ENCODE measurements at places on chromosomes 2 and 18. TPM values are rescaled to one million over a fixed set of nuclear protein-coding genes. Genes with fewer than 3 reads are reported as not detected.

- DNase-seq, result no peak
Observed at GRCh38 chr2:221590861-221591365, 18.8 kb upstream of the EPHA4 start.

DNA sequence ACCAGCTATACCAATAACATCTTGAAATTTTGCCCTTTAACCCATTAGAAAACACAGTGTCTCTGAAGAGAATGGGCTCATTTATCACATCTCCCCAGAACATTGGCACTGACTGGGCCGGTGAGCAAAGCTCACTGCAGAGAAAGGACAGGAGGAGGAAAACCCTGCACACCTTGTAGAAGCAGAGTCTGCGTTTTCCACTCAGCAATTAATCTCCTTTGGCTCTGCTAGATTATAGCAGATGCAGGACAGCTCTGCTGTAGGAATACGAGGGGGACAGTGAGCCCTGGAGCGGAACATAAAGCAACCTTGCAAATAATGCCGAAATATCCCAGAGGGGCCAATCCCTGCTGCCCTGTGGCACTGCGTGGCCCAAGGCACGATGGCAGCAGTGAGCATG lies 113.9 kb downstream of the TSN start:
- no peak for DNase-seq

GRCh38 chr18:2589345-2590068 lies 18.1 kb downstream of the NDC80 start:
- DNase-seq, result no peak

Gene BCL11A
- 8.5 TPM for total RNA-seq

Gene KIF1A
- 0.08 TPM for total RNA-seq

Gene SLC16A14
- total RNA-seq, result 0.79 TPM

DNA sequence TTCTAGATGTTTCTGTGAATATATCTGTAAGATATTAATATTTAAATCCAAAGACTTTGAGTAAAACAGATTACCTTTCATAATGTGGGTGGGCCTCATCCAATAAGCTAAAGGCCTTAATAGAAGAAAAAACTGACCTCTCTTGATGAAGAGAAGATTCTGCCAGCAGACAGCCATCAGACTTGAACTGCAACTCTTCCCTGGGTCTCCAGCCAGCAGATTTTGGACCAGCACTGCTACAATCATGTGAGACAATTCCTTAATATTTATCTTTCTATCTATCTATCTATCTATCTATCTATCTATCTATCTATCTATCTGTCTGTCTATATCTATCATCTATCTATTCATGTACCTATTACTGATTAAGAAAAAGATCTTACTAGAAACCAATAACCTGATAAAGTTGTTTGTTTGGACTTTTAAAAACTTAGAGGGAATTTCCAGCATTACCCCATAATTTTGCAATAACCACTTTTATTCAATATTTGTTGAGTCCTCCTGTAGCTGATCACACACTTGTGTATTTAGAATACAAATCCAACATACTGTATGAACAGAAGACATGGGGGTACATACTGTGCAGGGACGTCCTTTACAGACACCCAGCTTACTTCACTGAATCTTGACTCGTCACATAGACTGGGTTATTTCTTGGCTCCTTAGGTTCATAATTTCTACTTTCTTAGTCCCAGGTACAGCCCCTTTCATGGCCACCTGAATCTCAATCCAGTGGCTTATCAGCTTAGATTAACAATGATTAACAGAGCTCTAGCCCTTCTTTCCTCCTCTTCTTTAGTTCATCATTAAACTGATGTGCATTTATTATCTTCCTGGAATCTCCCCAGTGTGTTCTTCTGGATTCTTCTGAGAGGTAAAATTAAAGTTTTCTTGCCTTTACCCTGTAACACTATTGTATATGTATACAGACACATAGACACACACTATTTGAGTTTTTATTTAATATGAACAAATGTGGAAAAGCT lies 27.2 kb upstream of the STAT4 start:
- no peak for DNase-seq

DNA sequence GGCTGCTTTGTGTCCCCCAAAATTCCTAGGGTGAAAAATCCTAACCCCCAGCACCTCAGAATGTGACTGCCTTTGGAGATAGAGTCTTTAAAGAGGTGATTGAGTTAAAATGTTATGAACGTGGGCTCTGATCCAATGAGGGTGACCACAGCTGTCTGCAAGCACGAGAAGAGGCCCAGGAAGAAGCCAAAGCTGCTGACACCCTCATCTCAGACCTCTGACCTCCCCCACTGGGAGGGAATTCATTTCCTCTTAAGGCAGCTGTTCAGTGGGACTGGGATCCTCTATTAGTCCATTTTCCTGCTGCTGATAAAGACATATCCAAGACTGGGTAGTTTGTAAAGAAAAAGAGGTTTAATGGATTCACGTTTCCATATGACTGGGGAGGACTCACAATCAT lies 544.4 kb downstream of the DCDC2C start:
- DNase-seq, result no peak

Gene MYOM1
- total RNA-seq, result 48.4 TPM

Measured in liver (tissue), 10 donors.